Diencephalon (tissue), 1 donor: ENCODE measurements at places on chromosomes 12 and 14. TPM values are rescaled to one million over a fixed set of nuclear protein-coding genes. Genes with fewer than 3 reads are reported as not detected.

PMCH gene
- 109 TPM for total RNA-seq

FSCB gene
- total RNA-seq: not detected

ZNF891 gene
- 9.5 TPM for total RNA-seq

ARL6IP4 gene
- total RNA-seq: 31.1 TPM

HOXC4 gene
- total RNA-seq: not detected

ZFHX2 gene
- total RNA-seq: 3.5 TPM

ZNF385A gene
- 3.7 TPM for total RNA-seq

BCL11B gene
- 81.0 TPM for total RNA-seq

CALM1 gene
- 1,218 TPM for total RNA-seq

PPP1R13B gene
- total RNA-seq: 18.9 TPM

ITGB7 gene
- total RNA-seq: 0.46 TPM

MYO1A gene
- total RNA-seq: not detected

LUM gene
- total RNA-seq: 11.8 TPM

KRT77 gene
- not detected for total RNA-seq

HEBP1 gene
- total RNA-seq: 5.8 TPM

HELB gene
- 6.0 TPM for total RNA-seq

MORN3 gene
- total RNA-seq: 3.9 TPM

STAT6 gene
- total RNA-seq: 8.1 TPM

GPR84 gene
- total RNA-seq: 0.23 TPM

MARCHF9 gene
- 21.7 TPM for total RNA-seq

GPR137C gene
- 43.4 TPM for total RNA-seq

COCH gene
- 36.4 TPM for total RNA-seq

FAM181A gene
- total RNA-seq: 6.7 TPM

LRTM2 gene
- 11.3 TPM for total RNA-seq

NYNRIN gene
- 13.8 TPM for total RNA-seq

C1QL4 gene
- total RNA-seq: 3.5 TPM

SLC10A1 gene
- not detected for total RNA-seq

PIANP gene
- 4.4 TPM for total RNA-seq

ALKBH1 gene
- total RNA-seq: 10.6 TPM

TSPAN31 gene
- total RNA-seq: 52.6 TPM

TMBIM6 gene
- total RNA-seq: 442 TPM

CKB gene
- total RNA-seq: 328 TPM

PTCSC3 gene
- 0.69 TPM for total RNA-seq

HSPB8 gene
- 9.2 TPM for total RNA-seq

ADAMTS20 gene
- total RNA-seq: 0.46 TPM

DDX51 gene
- 12.0 TPM for total RNA-seq

OASL gene
- total RNA-seq: 0.46 TPM
